Fibroblast of skin of right quadriceps (primary cell): ENCODE measurements at places on chromosomes 6 and 20.

GRCh38 chr20:2797136-2797983 lies 3.1 kb downstream of the CPXM1 start:
- no peak for DNase-seq

GRCh38 chr6:43149265-43149664 lies 21.8 kb upstream of the SRF start:
- DNase-seq, result peak; percentile 39

GRCh38 chr20:23047738-23048214 lies 1.7 kb downstream of the THBD start:
- DNase-seq, result no peak

DNA sequence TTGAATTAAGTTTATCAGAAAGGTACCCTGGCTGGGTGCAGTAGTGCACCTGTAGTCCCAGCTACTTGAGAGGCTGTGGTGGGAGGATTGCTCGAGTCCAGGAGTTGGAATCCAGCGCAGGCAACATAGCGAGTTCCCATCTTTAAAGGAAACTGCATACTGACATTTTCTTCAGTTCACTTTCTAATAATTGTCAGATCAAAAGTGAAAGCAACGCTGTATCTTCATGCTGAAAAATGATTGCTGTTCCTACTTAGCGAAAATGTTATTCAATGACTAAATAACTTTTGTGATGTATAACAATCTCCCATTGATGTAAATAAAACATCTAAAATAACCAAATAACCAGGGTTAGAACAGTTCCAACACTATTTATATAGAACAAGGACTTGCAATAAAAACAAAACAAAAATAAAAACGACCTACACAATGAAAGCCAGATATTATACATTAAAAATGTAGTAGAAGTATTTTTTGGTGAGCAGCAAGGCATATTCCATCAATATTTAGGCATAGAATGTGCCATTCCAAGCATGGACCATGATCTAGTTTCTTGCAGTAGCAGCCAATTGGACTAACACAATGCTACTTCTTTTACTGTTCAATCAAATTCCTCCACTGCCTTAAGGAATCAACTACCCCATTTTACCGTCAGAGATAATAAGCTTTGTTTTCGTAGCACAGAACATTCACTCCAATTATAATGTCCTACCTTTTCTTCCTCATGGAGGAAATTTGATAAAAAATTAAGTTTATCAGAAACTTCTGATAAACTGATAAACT lies 1.5 kb downstream of the LATS1 start:
- peak; percentile 7 for DNase-seq
